ENCODE measurements at places on chromosomes 7 and 10.

DNA sequence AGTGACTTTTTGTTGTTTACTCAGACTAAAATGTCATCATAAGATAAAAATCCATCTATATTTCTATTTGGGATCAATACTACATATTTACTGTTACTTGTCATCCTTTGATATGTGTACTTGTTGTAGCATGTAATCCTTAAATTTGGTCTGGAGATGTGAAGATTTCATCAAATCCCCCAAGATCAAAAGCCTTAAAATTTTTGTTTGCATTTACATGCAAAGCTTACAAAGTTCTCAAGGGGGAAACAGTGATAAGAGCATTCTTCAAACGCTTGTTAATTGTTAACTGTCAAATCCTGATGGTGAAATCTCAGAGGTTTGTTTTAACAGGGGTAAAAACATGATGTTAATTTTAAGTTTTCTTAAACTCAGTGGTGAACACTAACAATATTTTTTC, 84.9 kb upstream of the SKAP2 start:
- DNase-seq: no peak

DNA sequence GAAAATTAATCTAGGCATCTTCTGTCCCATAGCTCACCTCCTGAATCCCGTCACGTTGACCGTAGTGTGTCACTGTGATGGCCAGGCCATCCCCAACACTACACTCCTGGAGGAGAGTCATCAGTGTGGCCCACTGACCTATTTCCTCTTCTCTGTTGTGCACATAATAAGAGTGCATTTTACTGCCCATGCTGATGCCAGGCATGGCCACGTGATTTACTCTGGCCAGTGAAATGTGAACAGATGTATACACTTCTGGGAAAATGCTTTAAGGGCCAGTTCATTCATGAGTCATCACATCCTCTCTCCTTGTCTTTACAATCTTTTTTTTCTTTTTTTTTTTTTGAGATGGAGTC, 101.9 kb upstream of the PIP4K2A start:
- no peak for DNase-seq

GRCh38 chr7:157900556-157900955, 563.8 kb downstream of the DNAJB6 start:
- no peak for DNase-seq

DNA sequence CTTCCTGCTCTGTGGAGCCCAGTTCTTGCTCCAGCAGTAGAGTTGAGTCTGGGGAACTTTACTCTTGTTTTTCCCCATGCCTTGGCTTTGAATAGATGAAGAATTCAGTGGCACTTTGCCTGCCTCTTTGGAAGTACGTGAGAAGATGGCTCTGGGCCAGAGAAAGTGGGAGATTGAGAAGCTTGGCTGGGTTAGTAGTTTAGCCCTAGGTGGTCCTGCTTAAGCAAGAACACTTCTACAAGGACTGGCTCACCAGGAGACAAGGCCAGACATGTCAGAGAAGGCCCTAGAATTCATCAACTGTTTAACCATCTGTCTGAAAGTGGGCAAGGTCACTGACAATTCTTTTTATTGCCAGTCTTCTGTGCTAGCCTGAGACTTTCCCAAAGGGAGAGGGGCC, 410.3 kb downstream of the TYW1 start:
- no peak for DNase-seq

DNA sequence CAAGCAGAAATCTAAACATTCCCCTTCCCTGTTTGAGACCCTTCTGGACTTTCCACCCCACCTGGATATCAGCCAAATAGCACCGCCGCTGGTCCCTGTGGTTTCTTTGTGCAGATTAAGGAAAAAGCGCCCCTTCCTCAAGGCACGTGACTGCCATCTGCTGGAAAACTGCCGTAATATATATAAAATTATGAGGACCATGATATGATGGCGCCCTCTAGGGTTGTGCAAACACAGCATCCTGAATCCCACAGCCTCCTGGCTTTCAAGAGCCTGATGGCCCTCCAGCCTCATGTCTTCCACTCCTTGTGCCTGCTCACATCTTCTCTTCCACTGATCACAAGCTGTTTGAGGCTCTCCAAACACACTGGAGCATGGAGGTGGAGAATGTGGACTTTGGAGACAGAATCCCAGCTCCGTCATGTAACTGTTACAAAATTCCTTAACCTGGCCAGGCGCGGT, 121.3 kb downstream of the MYL10 start:
- peak; percentile 3 for DNase-seq

GRCh38 chr7:86930554-86931307, 128.7 kb downstream of the ELAPOR2 start:
- no peak for DNase-seq

GRCh38 chr10:25405871-25406270, 231.1 kb downstream of the GPR158 start:
- no peak for DNase-seq

DNA sequence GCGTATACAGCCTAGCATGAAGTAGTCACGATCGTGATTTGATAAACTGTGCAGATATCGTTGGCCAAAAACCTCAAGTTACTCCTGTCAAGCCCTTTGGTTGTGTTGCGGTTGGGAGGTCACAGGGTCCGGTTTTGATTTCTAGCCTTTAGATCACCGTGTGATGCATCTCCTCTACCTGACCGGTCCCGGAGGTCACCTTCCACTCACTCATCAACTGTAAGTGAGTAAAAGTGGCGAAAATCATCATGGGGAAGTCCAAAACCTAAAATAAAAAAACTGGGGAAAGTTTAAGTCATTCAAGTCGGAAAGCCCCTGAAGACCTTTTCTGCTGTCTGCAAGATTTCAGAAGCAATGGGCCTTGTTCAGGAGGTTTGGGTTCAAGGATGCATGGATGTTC, 62.8 kb downstream of the ADARB2 start:
- DNase-seq: no peak

GRCh38 chr10:122186816-122187810, 84.0 kb upstream of the BTBD16 start:
- no peak for DNase-seq

DNA sequence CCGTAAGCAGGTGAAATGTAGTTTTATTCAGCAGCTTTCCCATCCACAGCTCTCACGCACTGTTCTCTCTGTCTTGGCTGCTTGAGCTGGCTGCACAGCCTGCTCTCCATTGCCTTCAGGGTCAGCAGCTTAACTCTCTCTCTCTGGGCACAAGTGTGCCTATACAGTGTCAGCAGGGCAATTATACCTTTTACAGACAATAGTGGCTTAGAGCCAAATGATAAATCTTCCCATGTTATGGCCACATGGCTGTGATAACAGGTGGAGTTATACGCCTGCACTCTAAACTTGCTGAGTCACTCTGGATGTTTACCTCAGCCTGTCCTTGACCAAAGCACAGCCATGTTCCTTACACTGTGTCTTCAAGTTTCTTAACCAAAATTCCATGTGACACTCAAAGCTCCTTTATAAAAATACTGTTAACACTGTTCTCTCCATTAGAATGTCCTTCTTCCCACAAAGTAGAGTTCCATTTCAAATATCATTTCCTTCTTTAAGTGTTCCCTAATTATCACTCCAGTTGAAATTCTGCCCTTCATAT, 6.1 kb downstream of the RNF133 start:
- no peak for DNase-seq

- DNase-seq: no peak
These were observed 92.7 kb downstream of the LANCL2 start for GRCh38 chr7:55457801-55458200.

DNA sequence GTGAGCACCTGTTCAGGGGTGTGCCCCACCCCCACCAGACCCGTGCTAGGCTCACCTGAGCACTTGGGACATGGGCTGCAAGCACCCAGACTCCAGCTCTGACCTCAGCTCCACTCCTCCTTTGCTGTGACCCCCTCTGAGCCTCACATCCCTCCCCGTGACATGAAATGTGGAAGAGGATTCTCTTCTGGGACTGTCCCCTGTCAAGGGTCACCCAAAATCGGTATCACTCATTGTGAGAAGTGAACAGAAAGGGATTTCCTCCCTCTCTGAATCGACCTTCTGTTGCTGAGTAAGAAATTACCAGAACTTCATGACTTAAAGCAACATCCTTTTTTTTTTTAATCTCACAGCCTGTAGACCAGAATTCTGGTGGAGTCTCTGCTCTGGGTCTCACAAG, 6.2 kb upstream of the CHST15 start:
- no peak for DNase-seq

GRCh38 chr10:86103391-86104101, 263.0 kb downstream of the GRID1 start:
- no peak for DNase-seq

- no peak for DNase-seq
These were observed 159.5 kb upstream of the ZNF32 start for GRCh38 chr10:43808136-43808535.

GRCh38 chr7:101102026-101102425, 16.7 kb downstream of the TRIM56 start:
- no peak for DNase-seq

GRCh38 chr10:61923210-61923949, 21.9 kb downstream of the ARID5B start:
- no peak for DNase-seq

DNA sequence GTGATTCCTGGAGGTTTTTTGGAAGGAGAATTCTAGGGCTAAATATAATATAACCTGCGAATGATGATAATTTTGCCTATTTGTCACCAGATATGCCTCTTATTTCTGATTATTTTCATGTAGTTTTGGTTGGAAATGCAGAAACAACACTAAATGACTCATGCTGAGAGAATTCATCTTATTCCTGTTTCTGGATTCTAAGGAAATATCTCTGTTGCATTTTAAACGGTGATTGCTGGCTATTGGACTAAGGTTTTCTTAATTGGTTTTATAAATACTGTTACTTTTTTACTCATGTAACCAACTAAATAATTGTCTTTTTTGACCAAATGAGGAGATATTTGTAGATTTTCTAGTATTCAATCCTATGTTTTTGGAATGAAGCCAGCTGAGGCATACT, 204.9 kb upstream of the NPSR1 start:
- no peak for DNase-seq
